ENCODE measurements at places on chromosomes 12 and 14.

DNA sequence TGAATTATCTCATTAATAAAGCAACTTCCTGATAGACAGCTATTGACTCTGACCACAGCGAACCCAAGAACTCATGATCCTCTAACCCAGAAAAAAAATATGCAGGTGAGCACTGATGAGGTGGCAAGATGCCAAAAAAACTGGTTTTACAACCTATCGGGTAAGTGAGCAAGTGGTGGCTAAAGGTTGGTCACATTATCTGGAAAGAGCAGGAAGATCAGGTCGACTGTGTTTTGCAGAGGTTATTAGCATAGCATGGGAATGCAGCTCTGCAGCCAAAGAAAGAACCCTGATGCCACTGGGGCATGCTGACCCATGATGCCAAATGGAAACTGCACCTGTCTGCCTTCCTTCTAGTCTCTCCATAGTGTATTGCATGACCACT is 23.5 kb downstream of the BHLHE41 start:
- DNase-seq, result no peak

GRCh38 chr14:72788972-72789728 is 104.8 kb downstream of the DPF3 start:
- no peak for DNase-seq

DNA sequence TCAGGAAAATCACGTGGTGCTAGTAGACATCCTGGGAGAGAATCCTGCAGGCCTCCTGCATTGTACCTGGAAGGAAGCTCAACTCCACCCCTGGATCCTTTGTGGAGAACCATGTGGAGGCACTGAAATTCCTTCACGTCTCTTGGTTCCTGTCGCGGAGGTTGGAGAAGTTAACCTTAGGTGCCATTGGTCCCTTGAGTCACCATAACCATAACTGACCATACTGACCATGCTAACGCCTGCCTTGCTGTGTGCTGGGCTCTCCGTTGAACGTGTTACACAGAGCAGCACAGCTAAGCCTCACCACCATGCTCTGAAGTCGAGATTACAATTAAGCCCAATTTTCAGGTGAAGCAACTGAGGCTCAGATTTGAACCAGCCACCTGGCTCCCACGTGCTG is 18.6 kb downstream of the C14orf132 start:
- DNase-seq, result no peak

DNA sequence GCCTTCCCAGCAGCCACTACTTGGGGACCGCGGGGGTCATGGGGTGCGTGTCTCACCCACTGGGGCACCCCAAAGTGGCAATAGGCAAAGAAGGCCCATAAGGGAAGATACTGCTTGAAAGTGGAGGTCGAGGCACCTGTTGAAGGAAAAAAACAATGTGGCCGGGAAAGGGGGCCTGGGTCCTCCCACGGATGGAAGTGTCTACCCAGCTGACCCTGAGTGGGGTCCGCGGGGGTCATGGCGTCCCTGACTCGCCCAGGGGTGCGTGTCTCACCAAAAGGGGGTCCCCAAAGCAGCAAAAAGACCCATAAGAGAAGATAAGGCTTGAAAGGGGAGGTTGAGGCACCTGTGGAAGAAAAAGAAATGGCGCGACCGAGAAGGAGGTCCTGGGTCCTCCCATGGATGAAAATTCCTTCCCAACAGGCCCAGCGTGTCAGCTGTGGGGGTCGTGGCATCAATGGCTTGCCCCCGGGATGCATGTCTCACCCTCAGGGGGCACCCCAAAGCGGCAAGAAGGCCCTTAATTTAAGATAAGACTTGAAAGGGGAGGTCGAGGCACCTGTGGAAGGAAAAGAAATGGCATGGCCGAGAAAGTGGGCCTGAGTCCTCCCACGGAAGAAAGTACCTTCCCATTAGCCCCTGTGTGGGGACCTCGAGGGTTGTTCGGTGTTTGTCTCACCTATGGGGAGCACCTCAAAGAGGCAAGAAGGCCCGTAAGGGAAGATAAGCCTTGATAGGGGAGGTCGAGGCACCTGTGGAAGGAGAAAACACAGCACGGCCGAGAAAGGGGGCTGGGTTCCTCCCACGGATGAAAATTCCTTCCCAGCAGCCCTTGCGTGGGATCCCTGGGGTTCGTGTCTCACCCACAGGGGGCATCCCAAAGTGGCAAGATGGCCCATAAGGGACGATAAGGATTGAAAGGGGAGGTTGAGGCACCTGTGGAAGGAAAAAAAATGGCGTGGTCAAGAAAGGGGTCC is 266.0 kb downstream of the ALG10 start:
- peak; percentile 17 for DNase-seq

- peak; percentile 8 for DNase-seq
Observed at GRCh38 chr14:90426031-90426540, 29.3 kb downstream of the CALM1 start.

- peak; percentile 55 for DNase-seq
Observed at GRCh38 chr12:106764738-106765137, 9.7 kb upstream of the RIC8B start.

- no peak for DNase-seq
Observed at GRCh38 chr14:77403768-77404167, 19.6 kb downstream of the NOXRED1 start.

GRCh38 chr12:16691624-16692023 is 85.7 kb upstream of the LMO3 start:
- no peak for DNase-seq

- DNase-seq, result peak; percentile 55
Observed at GRCh38 chr12:80936353-80936641, 1.4 kb downstream of the LIN7A start.

DNA sequence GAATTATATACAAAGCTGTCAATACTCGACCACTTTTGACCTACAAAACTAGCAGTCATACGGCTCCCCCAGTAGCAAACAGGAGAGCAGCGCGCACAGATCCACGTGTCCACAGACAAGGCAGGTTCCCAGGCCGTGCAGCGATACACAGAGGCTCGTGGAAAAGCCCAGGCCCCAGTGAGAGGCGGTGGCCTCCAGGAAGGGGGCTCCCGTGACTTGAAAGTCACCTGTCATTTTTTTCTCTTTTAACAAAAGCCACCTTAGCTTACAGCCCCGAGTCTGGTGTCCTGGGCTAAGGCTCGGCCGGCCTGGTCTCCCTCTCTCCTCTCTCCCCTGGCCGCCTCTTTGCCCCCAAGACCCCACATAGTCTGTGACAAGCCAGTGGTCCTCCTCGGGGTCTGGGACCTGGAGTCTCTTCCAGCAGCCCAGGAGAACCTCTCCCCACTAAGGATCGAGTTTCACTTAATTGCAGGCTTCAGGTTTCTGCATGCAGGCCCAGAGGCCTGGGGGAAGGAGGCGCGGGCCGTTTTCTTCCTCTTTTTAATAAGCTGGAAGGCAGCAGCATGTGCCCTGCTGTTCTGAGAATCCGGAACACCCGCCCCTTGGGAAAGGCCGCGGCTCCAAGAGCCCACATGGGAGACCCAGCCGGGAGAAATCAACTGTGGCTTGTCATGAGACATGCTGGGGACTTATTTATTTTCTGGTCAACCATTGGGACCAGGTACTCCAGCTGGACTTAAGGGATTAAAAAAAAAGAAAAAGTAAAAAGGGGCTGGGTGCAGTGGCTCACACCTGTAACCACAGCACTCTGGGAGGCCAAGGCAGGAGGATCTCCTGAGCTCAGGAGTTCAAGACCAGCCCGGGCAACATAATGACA is 15.9 kb downstream of the NCOR2 start:
- no peak for DNase-seq

GRCh38 chr14:103127861-103128598 is 4.8 kb downstream of the TNFAIP2 start:
- DNase-seq, result no peak

DNA sequence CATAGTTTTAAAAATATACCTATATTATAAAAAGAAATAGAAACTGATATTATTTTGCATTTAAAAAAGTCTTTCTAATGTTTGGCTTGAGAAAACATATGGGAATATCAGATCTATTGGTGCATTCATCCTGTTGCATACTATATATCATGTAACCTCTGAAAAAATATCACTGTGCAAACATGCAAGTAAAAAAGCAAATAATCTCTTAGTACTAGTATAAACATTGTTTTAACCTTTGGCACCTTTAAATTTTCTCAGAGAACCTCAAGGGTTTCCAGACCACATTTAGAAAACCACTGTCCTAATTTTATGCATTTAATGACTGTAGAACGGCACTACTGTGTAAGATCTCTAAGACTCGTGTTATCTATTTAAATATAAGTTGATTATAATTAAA is 416.8 kb downstream of the LRFN5 start:
- DNase-seq, result no peak

GRCh38 chr12:45329238-45329637 is 113.3 kb downstream of the ANO6 start:
- no peak for DNase-seq

DNA sequence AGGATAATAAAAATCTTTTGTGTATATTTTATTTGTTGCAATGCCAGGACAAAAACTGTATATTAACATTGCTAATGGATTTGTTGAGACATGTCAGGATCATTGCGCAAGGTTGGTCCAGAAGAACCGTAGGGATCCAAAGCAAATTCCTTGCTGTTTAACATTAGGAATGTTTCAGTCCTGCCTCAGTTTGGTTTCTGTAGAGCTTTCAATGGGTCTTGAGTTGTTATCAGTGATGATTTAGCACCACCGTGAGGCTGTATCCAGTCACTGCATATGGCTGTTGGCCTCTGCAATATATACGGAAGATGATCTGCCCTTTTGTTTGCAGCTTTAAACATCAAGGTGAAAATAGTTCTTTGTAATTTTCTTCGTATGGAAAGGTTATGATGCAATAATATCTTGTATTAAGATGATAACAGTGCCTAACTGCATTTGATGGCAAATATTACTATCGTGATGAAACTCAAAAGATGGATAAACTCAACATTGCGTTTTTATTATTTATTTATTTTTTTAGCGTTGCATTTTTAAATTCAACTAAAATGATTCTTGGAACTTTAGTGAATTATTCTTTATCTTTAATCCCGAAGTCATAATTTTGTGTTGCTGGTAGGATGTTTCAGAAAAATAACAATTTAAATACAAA is 231.2 kb downstream of the AKAP6 start:
- peak; percentile 82 for DNase-seq

GRCh38 chr12:94761559-94761958 is 111.2 kb upstream of the TMCC3 start:
- no peak for DNase-seq

- DNase-seq, result no peak
Observed at GRCh38 chr12:44296624-44297197, 460.8 kb downstream of the TMEM117 start.

GRCh38 chr12:32615441-32615840 is 63.7 kb upstream of the DNM1L start:
- DNase-seq, result no peak

DNA sequence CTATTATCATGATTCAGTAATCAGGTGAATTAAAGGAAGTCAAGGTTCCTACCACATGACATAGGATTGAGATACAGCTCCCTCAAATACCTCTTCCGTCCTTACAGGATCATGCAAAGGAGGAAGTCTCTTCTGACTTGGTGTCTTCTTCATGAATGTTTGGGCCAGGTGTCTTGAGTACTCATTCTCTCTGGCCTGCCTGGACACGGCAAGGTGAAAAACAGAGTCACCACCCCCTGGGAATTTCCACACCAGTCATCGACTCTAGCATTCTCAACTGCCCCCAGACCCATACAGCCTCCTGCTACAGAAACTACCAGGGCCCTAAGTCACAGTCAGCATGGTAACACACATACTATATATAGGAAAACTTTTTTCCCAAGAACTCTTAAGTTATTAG is 44.9 kb upstream of the LTBP2 start:
- DNase-seq, result no peak

- DNase-seq, result no peak
Observed at GRCh38 chr14:99254328-99255009, 17.5 kb downstream of the BCL11B start.

- DNase-seq, result no peak
Observed at GRCh38 chr14:61395115-61395725, 73.8 kb downstream of the PRKCH start.

DNA sequence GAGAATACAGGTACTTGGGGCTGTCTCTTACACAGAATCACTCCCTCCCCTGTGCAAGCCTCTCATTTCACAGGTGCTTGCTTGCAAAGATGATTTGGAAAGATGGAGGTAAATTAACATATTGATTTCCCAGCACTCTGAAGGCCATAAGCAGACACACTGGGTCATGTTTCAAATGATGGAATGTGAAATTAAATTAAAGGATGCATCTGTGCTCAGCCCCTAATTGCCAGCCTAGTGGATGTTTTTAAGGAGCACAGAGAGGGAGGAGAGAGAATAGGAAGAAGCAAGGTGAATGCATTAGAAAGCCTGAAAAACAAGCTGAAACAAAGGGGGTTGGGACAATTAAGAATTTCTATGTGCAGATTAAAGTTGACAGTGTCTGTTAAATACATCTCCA is 96.1 kb upstream of the GRIP1 start:
- DNase-seq, result no peak

GRCh38 chr12:103782399-103782798 is 58.6 kb downstream of the NT5DC3 start:
- no peak for DNase-seq

GRCh38 chr12:45483571-45483970 is 245.9 kb upstream of the ARID2 start:
- DNase-seq, result no peak

DNA sequence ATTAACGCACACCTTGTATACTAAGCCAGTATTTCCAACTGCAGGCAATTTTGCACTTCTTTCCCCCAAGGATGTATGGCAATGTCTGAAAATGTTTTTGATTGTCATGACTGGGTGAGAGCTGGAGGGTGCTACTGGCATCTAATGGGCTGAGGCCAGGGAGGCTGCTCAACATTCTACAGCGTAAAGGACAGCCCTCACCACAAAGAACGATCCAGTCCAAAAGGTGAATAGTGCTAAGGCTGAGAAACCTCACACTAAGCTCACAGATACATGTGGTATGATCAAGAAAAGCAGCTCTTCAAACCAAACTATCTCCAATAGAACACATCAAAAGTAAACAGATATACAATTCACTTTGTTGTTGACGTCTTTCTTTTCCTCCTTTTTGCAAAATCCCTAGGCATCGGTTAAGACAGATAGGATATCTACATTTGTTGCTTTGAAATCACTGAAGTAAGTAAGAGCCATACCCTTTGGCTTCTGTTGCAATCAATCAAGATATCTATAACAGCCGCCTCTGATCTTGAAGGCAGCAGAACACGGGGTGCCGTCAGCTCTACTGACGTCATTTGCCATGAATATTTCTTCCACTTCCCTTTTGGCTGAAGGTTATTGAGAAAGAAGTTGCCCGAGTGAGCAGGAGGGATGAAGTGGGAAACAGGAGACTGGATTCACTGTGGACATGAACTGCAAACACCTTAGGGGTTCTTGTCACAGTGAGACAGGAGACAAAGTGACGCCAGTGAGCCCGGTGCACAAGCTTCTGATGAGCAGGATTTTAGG is 218.3 kb downstream of the FOXN3 start:
- DNase-seq, result no peak

GRCh38 chr12:66716522-66716921 is 37.6 kb upstream of the GRIP1 start:
- no peak for DNase-seq

- DNase-seq, result no peak
Observed at GRCh38 chr14:65346895-65347294, 65.6 kb upstream of the FUT8 start.

- no peak for DNase-seq
Observed at GRCh38 chr12:100953217-100953616, 158.6 kb downstream of the ANO4 start.
